Type B pancreatic cell (in vitro differentiated cells): ENCODE measurements at places on chromosomes 4 and X.
A peak's percentile ranks its signal among the peaks of the same experiment; 100 is the strongest.

GRCh38 chrX:108312957-108313356 lies 125.3 kb downstream of the COL4A6 start:
- no peak for DNase-seq

DNA sequence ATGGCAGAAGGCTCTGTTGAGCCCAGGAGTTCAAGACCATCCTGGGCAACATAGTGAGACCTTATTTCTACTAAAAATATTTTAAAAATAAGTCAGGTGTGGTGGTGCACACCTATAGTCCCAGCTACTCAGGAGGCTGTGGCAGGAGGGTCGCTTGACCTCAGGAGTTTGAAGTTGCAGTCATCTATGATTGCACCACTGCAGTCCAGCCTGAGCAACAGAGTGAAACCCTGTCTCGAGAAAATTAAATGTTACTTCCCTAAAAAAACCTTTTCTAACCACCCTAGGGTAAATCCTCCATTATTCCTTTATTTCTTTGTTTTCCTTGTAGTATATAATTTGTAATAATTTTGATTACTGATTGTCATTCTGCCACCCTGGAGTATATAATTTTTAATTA lies 7.9 kb downstream of the FAM200B start:
- no peak for DNase-seq

DNA sequence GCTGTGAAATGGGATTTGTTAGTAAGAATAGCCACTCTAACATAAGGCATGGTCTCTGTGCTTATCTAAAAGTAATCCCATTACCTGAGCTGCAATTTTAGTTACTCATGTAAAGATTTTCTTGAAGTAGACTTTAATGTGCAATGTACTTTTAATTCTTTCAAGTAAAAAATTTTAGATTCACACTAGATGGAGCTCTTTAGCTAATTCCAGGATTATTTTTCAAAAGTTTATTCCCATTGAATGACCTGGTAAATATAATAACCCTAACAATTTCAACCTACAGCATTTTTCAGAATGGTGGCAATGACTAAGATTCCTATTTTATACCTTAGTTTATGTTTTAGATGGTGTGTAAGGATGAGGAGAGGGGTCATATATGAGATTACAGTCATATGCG lies 18.1 kb downstream of the USP38 start:
- no peak for DNase-seq

DNA sequence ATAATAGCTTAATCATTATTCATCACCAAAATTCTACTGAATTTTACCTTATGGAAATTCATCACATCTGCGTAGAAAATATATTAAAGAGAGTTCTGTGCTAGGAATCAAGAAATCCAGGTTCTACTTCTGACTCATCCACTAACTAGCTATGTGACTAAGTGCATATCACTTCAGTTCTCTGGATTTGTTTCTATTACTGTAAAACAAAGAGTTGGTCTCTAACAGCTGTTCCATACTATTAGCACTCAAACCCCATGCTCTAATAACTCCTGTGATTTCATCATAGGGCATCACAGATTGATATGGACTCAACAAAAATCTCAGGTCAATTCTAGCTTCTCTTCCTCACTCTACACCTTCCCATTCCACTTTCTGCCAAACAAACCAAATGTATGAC lies 572.0 kb downstream of the INPP4B start:
- DNase-seq, result no peak

GRCh38 chr4:112813790-112814189 lies 176.8 kb downstream of the LARP7 start:
- no peak for DNase-seq

- DNase-seq, result no peak
These were observed 20.5 kb downstream of the SEL1L3 start for GRCh38 chr4:25842229-25842845.

- DNase-seq, result peak; percentile 51
These were observed at the start of gene CCKAR for GRCh38 chr4:26490111-26490959. Gene CCKAR, minus strand, starts transcription at chr4:26490484. Its CDS starts 217 bp downstream, at chr4:26490267.
